Activated naive CD8-positive, alpha-beta T cell treated with anti-CD3 and anti-CD28 coated beads for 36 hours (primary cell): ENCODE measurements at places on chromosomes 5 and 9. TPM values are rescaled to one million over a fixed set of nuclear protein-coding genes. Genes with fewer than 3 reads are reported as not detected.

DNA sequence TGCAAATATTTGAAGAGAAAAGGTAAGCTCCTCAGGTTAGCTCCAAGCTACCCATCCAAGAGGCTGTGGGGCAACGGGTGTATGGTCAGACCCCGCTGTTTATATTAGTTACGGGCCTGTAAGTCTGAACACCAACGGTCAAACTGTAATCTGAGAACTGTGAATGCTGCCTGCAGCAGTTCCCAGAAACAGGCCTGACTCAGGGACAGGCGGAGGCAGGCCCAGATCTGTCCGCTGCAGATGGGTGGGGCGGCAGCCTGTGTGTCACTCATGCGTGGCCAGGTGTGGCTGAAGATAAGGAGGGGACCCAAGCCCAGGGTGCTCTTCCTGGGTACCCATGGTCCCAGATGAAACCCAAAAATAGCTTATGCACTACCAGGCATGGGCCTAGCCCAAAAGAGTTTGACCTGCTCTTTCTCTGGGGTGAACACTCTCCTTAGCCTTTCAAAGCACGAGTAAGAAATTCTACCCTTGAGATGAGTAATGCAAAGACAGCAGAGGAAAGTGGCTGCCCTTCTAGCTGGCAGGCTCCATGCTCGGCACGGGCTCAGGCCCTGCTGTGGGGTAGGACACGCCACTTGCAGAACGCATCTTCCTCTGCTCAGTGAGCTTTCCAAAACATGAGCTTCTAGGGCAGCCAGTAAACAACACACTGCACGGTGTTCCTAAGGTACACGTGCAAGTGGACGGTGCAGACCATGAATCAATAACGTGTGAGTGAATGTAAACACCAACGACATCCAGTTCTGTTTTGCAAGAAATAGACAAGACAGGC lies 9.1 kb downstream of the UBAC1 start:
- no peak for DNase-seq
- no peak overlapping the region for H3K27ac ChIP-seq
- H3K4me1 ChIP-seq, result no peaks in the 10 kb centered on the region
- no peaks in the 10 kb centered on the region for H3K27me3 ChIP-seq
- peaks cover 10% of the 10 kb centered on the region for H3K36me3 ChIP-seq

- DNase-seq, result no peak
- peaks cover 34% of the 10 kb centered on the region for H3K4me1 ChIP-seq
- no peak overlapping the region for H3K4me3 ChIP-seq
- peaks cover 7% of the 10 kb centered on the region for H3K27me3 ChIP-seq
- H3K27ac ChIP-seq, result no peak overlapping the region
Measured at GRCh38 chr5:111744455-111744854, 12.5 kb downstream of the NREP start.

GRCh38 chr5:108036482-108036881 lies 345.4 kb downstream of the FBXL17 start:
- no peaks in the 10 kb centered on the region for H3K4me1 ChIP-seq
- no peak overlapping the region for H3K4me3 ChIP-seq
- no peaks in the 10 kb centered on the region for H3K27me3 ChIP-seq
- peaks cover 2% of the 10 kb centered on the region for H3K36me3 ChIP-seq
- DNase-seq, result no peak

Gene CNTNAP3
- not detected for total RNA-seq

Gene CARTPT
- not detected for total RNA-seq

Gene ARHGEF37
- 1.4 TPM for total RNA-seq

Gene DIRAS2
- not detected for total RNA-seq
